ENCODE measurements at places on chromosomes 2 and 18.
A peak's percentile ranks its signal among the peaks of the same experiment; 100 is the strongest.

GRCh38 chr18:415617-416612, 84.6 kb downstream of the COLEC12 start:
- no peak for DNase-seq

DNA sequence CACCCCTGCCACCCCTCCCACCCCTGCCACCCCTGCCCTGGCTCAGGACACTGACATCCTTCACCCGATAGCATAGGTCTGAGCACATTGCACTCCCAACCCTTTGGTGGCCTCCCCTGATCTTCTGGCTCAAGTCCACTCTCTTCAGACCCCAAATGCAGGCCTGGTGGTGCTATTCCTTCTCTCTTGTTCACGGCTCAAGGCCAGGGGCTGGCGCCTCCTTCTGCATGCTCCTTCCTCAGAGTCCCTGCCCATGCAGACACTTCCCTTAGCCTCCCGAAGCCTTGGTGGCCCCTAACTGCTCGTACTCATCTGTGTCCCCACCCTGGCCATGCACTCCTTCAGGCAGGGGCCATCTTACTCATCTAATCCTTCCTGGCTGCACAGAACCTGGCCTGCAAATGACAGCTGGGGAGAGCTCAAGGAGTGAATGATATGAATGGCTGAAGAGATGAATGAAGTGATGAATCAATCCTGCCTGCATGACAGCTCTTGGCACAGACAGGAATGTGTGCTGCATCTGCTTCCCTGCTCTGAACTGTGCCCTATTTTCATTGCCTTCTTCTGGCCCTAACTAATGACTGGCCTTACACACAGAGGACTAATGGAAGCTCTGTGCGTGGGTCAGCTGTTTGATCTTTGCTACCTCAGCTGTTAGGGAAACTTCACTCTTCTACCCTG, 290.8 kb downstream of the DYSF start:
- no peak for DNase-seq

DNA sequence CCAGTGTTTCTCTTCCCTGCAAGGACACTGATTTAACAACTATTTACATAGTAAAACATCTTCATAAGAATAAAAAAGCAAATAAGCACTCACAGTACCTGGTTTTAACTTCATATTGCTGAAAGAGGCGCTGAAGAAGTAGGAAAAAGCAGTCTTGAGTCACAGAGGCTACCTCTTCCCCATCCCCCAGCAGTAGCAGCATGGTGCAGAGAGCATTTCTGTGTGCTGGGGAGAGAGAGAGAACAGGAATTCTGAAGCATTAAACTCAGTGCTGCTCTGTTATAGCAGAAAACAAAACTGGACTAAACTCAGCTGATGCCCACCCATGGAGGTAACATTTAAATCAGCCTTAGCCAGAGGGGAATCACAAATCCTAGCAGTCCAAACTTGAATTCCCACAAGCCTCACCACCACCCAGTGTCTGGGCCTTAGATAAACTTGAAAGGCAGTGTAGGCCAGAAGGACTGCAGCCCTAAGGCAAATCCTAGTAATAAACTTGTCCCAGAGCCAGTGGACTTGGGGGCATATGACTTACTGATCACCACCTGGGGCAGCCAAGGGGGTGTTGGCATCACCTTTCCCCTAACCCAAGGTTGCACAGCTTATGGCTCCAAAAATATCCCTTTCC, 321.8 kb upstream of the CWC22 start:
- DNase-seq = no peak

DNA sequence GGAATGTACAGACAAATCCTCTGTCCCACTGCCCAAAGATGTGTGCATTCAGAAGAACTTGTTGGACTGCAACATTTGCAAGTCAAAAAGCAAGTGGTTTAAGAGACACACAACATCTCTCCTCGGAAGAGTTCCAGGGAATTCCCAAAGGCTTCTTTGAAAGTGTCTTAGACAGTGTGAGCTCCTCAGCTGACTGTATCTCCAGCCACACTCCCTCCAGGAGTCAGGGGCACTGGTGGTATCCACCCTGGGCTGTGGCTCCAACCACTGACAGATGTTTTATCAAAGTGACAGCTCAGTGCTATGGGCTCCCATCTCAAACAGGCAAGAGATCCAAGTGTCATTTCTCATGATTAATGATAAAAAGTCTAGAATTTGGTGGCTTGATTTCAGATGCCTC, 48.5 kb downstream of the ALK start:
- DNase-seq = no peak

GRCh38 chr2:221606424-221606823, 34.3 kb upstream of the EPHA4 start:
- peak; percentile 34 for DNase-seq

- DNase-seq = no peak
These were observed 103.4 kb upstream of the CAVIN2 start for GRCh38 chr2:191950132-191950874.

DNA sequence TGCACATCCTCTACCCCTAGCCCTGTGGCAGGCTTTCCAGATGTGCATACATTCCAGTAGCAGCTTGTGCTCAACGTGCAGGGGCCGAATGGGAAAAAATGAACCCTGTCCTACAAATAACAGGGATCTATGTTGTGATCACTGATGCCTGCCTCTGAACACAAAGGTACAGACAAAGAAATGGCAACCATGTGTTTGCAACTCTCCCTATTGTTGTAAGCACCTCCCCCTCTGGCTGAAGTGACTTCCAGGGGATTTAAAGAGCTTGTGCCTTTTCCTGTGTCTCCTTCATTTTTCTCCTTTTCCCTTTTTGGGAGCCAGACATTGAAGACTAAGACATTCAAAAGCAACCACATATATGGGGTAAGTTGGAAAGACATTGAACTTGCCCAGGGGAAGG, 21.6 kb downstream of the ARHGAP25 start:
- DNase-seq = no peak

DNA sequence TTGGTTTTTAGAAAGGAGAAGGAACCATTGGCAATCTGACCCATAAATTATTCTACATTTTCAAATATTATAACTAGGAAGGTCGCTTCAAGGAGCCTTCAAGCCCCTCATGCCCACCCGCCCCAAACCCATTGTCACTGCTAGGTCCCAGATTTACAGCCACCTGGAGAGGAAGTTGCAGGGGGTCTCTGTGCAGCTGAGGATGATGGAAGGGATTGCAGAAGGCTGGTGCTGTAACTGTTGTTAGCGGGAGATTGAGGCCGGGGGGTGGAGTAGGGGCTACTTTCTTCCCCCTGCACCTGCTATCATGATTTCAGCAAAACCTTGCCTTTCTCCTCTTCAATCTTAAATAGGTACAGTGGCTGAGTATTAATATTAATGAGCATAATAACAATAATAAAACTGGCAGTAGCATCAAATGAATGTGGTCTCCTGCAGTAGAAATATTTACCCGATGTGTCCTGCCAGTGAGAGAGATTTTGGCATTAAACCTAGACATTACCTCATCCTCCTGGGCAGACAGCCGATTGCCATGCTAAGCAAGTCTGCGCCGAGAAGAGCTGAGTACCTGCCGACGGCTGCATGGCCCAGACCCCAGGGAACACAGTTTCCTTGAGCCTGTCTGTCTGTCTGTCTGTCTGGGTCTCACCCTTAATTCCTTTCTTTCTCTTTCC, 225.4 kb downstream of the FAM210A start:
- no peak for DNase-seq

DNA sequence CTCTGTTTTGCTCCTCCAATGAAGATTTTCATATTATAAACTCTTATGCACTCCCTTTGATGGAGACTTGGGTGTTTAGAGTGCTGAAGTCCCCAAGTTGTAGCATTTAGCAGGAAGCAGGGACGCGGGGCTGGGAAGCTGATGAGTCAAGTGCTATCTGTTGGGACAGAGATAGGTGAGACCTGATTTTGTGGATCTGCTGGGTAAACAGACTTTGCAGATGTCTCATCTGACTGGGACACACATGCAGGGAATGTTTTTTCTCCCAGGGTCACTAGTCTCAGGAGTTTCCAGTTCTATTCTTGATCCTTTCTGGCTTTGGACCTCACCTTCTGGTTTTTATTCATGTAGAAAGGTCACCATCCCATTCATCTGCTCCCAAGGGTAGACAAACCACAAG, 79.7 kb upstream of the ACAA2 start:
- no peak for DNase-seq

GRCh38 chr2:26884486-26884885, 36.6 kb downstream of the DPYSL5 start:
- DNase-seq = no peak

GRCh38 chr2:197198890-197199289, 111.7 kb downstream of the ANKRD44 start:
- DNase-seq = no peak

GRCh38 chr2:165224941-165225340, 14.3 kb upstream of the SCN2A start:
- no peak for DNase-seq

- no peak for DNase-seq
These were observed 93.5 kb upstream of the SPATS2L start for GRCh38 chr2:200212862-200213425.

DNA sequence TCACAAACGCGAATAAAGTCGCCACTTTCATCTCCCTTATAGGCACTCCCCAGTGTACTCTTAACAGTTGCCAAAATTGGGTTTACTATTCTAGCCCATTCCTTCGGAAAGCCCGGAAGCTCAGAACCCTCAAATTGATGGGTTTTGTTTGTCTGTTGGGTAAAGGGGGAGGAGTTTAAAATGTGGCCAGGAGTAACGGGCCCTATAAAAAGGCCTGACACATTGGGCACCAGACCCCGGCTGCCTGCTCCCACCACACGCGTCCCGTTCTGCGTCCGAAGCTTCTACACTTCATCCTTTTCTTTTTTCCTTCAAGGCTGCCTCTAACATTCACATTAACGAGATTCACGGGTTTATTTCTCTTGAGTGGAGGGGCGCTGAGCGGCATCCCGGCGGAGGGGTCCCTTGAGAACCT, 837 bp downstream of the NHEJ1 start:
- no peak for DNase-seq

DNA sequence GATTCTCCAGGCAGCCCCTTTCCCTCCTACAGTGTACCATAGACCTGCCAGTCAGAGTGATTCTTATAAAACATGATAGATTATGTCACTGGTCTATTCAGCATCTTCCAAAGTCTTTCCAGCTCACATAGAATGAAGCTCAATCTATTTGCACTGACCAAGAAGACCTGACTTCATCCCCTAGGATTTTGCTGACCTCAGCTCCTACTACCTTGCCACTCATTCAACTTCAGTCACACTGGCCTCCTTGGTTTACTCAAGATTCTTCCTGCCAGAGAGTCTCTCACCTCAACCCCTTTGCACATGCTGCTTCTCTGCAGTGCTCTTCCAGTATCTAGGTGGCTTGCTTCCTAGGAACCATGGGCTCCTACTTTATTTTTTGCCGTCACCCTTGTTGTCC, 392.9 kb downstream of the PID1 start:
- DNase-seq = no peak

- no peak for DNase-seq
These were observed 57.0 kb downstream of the EFR3B start for GRCh38 chr2:25098670-25099486.

DNA sequence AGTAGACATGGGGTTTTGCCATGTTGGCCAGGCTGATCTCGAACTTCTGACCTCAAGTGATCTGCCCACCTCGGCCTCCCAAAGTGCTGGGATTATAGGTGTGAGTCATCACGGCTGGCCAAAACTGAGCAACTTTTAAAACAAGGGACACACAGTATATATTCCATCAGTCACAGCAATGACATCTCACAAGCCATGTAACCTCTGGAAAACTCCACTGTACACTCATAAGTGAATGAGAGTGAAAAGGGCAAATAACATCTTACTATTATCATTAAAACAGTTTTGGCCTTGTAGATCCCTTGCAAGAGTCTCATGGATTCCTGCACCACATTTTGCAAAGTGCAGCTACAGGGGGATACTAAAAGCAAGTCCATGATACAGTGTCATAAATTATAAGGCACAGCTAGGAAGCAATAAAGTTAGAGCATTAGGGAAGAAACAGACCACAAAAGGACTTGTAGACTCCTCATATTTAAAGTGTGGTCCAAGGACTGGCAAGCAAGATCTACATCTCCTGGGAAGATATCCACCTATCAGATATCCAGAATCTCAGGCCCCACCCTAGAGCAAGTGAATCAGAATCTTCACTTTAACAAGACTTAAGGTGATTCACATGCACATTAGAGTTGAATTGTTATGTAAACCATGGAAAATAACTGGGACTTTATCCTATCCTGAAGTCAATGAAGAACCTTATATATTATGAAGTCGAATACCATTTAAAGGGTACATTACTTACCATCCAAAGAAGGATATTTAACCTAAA, 5.7 kb downstream of the SMC6 start:
- DNase-seq = no peak

DNA sequence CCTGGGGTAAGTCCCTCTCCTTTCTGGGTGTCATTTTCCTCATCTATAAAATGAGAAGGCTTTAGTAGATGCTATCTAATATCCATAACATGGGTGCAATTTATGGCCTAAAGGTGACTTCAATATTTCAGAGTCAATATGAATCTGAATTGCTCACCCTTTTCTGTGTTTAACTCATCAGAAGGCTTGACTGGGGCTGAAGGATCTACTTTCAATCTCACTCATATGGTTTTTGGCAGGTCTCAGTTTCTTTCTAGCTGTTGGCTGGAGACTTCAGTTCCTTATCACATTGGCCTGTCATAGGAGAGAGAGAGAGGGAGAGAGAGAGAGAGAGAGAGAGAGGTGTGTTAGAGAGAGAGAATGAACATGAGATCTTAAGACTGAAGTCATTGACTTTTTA, 343.7 kb upstream of the MEX3C start:
- no peak for DNase-seq

GRCh38 chr2:221388891-221389290, 183.2 kb downstream of the EPHA4 start:
- no peak for DNase-seq

DNA sequence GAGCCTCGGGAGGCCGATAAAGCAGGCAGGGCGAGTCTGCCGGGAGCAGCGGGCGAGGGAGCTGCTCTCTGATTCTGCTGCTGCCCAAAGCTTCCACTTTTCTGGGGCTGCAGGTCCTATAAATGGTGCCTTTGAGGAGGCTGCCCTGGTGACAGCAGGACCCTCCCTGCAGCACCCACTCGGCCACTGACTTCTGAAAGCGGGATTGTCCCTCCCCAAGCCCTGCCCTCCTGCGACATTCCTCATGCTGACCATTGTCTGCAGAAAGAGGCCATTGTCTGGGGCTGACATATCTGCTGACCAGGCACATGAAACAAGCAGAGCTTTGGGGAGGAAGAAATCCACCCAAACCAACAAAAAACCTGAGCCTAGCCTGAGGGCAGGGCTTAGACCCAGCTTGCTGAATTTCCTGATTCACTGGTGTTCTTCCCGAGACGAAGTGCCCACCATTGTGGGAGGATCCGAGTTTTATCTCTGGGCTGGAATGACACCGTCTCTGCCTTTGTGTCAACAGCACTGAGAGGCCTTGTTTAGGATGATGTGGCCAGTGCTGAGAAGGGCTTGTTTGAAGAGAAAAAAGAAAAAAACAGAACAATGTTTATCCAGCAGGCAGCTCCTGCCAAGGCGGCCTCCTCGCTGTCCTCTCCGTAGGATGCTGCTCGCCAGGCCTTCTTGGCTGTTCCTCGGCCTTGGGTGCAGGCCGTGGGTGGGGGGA, 129.7 kb downstream of the MYCN start:
- DNase-seq = peak; percentile 66

DNA sequence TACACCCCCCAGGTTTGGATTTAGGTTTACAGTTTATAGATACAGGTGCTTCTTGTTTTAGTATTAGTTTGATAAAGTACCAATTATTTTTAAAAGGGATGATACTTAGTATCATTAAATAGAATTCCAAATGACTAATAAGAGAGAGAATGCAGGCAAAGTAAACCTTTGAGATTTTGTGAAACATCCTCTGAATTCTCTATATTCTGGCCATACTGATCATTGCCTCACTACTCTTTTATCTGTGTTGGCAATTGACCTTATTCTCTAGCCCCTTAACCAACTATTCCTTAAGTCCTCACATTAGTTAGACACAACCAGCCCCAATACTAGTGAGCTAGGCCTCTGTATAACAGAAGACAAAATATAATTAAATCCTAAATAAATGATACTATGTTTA, 125.4 kb downstream of the COMMD1 start:
- no peak for DNase-seq
